CD8-positive, alpha-beta memory T cell (primary cell): ENCODE measurements at places on chromosomes 6 and 20.

GRCh38 chr6:148657048-148657447, 89.8 kb upstream of the UST start:
- no peak for DNase-seq

- no peak for DNase-seq
Observed at GRCh38 chr20:37298190-37298939, 8.9 kb downstream of the MANBAL start.

- DNase-seq = no peak
Observed at GRCh38 chr6:110385458-110385863, 27.3 kb upstream of the METTL24 start.

- no peak for DNase-seq
Observed at GRCh38 chr20:49685161-49685601, 28.5 kb downstream of the B4GALT5 start.

DNA sequence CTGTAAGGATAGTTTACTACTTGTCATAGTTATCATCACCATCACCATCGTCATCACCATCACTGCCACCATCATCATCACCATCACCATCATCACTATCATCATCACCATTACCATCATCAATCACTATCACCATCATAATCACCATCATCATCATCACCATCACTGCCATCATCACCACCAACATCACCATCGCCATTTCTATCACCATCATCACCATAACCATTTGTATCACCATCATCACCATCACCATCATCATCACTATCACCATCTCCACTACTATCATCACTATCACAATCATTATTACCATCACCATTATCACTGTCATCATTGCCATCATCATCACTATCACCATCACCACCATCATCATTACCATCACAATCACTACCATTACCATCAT, 655.5 kb upstream of the DEFB115 start:
- DNase-seq = no peak

DNA sequence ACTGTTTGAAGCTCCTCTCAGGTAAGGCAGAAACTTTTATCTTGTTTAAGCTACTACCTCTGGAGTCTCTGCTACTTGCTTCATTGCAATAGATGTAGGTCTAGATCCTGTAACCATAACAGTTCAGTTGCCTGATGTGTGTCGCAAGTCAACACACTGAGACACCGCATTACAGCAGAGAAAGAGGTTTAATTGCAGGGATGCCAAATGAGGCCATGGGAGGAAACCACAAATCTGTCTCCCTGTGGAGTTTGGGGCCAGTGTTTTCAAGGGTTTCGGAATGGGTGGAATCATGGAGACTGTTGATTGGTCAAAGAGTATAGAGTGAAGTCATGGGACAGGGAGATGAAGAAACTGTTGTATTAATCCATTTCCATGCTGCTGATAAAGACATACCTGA, 57.1 kb upstream of the RBM24 start:
- DNase-seq = no peak

GRCh38 chr20:44714102-44714700, 968 bp upstream of the CCN5 start:
- no peak for DNase-seq

DNA sequence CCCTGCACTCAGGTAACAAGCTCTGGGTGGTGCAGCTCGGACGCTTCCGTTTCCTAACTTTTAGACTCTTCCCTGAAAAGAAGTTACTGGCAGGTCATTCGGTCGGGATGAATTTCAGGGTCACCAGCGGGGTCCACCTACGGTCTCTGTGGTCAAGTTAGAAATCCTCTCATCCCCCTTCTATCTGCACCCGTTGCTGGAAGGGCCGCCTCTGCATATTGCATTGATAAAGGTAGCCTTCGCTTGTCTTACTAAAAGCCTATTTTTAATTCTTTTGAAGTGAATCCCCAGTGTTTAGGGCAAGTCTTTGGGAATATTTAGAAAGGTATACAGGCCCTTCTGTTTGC, 47.3 kb downstream of the LRRN4 start:
- no peak for DNase-seq

GRCh38 chr6:131136021-131136786, 937 bp downstream of the AKAP7 start:
- no peak for DNase-seq

GRCh38 chr6:148831531-148831930, 84.7 kb downstream of the UST start:
- no peak for DNase-seq

GRCh38 chr20:13941031-13941430, 49.4 kb downstream of the SEL1L2 start:
- no peak for DNase-seq

GRCh38 chr6:146335336-146335735, 208.3 kb upstream of the RAB32 start:
- DNase-seq = no peak

- no peak for DNase-seq
Observed at GRCh38 chr6:41967312-41968287, 26.0 kb upstream of the CCND3 start.

GRCh38 chr6:142613981-142614380, 312.2 kb downstream of the ADGRG6 start:
- no peak for DNase-seq

GRCh38 chr6:85498596-85499258, 48.8 kb downstream of the NT5E start:
- no peak for DNase-seq

GRCh38 chr6:38750968-38751615, 36.0 kb downstream of the DNAH8 start:
- no peak for DNase-seq

DNA sequence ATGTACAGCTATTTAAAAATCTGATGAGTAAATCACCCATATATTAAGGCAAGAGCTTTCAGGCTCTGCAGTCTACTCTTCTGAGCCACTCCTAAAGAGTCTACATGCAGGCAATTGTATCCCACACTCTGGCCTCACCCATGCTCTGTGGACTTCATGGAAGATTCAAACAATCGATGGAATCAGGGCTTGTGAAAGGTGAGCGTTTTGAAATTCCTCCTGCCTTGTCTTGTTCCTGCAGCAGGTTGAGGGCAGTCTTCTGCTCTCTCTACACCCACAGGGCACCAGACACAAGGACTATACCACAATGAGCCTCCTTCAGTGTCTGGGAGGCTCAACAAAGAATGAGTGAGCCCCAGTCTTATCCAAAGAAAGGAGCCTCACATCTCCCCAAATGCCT, 51.1 kb downstream of the TBC1D7 start:
- no peak for DNase-seq

DNA sequence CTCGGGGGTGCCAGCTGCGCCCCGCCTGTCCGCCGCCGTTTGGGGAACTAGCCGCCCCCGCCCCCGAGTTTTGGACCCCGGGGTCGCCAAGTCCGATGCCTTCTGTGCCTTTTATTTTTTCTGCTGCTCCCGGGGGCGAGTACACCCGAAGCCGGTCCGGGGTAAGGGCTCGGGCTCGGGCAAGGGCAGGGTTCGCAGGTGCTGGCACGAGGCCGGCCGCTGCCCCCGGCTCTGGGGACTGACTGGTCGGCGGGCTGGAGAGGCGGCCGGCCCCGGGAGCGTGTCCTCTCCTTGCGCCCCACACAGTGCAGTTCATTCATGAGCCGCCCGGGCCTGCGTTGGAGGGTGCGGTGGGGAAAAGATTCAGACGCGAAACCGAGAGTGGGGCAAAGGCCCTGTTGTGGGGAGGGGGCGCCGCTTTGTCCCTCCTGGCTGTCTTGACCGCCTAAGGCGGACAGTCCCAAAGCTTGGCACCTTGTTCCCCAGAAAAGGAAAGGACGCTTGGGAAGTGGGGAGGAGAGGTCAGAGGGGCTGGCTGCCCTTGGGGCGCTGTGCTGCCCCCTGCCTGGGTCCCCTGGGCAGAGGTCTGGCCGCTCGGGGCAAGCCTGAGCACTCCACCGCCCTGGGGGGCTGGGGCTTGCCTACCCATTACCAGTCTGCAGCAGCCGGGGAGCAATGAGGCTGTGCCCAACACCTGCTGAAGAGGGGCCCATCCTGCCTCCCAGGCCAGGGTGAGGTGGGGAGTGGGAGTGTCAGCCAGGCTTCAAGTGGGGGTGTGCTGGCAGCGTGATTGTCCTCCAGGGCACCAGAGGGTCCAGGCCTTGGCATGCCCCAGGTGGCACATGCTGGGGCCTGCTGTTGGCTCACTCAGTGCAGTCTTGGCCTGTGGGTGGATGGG, 915 bp downstream of the TMEM63B start:
- no peak for DNase-seq

DNA sequence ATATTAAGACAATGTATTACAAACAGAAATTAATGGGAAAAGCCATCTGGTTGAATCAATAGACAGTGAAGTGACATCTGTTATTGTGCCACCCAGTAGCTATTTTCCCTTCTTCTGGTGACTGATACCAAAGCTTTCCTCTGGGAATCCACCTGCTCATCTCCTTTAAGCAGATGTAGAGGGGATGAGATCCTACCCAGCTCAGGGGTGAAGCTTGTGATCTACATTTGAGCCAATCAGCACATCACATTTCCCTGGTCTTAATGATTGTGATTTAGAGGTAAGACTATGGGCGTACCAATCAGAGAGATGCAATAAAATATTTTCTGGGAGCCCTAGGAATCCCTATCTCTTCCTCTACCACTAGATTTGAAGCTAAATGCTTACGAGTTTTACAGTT, 782.9 kb downstream of the PTPRT start:
- DNase-seq = no peak

DNA sequence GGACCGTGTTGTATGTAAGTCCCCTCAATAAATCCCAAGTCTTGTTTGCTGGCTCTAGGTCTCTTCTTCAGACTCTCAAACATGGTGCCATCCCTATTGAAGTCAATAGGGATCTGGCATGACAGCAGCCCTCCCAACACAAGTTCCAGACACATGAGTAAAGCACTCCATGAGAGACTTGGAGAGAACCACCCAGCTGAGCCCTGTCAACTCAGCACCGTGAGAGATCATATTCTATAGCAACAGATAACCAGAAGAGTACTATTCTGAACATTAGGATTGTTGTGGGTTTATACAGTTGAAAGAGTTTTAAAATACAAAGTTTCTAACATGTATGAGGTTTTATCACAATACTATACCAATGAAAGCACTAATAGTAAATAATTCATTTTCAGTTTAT, 23.5 kb downstream of the TMEM14A start:
- no peak for DNase-seq

- no peak for DNase-seq
Observed at GRCh38 chr20:25011831-25012241, 19.3 kb upstream of the APMAP start.

DNA sequence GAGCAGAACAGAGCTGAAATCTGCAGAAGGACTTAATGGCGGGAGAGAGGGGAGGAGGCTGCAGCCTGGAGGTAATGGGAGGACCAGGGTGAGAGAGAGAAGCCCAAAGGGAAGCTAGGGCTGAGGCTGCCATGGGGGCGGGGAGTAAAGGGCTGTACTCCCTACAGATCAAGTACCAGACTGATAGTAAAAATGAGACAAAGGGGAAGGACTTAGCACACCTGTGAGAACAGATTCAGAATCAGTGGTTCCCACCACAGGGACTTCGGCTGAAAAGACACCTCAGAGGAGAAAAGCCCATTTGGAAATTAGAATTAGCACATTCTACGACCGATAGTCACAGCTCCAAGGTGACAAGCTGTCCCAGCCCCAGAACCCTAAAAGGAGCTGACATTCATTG, 6.4 kb upstream of the TBXT start:
- no peak for DNase-seq

DNA sequence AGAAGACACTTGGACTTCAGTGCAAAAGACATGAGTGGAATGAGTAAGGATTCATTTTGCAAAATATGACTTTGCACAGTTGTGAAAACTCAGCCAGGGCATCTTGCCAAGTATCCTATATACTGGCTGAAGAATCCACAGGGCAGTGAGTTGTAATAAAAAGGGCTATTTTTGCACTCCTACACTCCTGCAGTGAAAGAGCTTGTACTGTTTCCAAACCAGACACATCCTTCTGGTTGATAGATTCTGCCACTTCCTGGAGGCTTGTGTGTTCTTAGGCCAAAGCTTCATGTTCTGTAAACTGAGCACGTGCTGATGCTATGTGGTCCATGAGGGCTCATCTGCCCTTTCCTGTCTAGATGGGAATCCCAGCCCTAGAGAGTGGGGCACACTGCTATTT, 34.9 kb downstream of the GMPR start:
- no peak for DNase-seq

DNA sequence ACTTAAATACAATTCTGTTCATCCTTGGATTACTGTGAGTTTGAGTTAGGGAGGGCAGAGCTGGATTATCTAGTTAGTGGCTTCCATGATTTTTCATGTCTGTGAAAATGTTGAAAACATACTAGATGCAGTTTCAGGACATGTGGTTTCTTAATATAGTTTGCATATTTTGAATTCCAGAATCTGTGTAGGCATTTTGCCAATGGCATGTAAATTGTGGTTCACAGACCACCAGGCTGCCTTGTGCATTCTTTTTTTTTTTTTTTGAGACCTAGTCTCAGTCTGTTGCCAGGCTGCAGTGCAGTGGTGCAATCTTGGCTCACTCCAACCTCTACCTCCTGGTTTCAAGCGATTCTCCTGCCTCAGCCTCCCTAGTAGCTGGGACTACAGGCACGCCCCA, 42.8 kb downstream of the CDC5L start:
- no peak for DNase-seq

DNA sequence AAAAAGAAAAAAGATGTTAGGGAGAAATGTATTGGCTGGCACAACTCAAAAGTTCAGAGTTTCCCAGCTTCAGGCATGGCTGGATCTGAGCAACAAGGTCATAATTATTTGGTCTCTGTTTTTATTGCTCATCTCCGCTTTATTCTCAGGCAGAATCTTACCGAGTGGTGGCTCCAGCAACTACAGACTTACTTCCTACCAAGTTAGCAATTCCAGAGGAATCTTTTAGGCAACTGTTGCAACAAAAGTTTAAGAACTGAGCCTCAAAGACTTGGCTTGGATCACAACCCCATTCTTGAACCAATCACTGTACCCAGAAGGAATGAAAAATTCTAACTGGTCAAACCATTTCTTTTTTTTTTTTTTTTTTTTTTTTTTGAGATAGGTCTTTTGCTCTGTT, 35.5 kb upstream of the NCOA3 start:
- no peak for DNase-seq

GRCh38 chr20:25252230-25252651, 4.4 kb downstream of the PYGB start:
- DNase-seq = no peak

GRCh38 chr20:50517817-50518154, 7.6 kb downstream of the PTPN1 start:
- no peak for DNase-seq

GRCh38 chr20:36670665-36671357, 24.8 kb upstream of the SLA2 start:
- no peak for DNase-seq

- no peak for DNase-seq
Observed at GRCh38 chr6:42889815-42890214, 10.4 kb downstream of the RPL7L1 start.

- DNase-seq = no peak
Observed at GRCh38 chr6:29656157-29656556, 735 bp upstream of the MOG start.

- DNase-seq = peak; percentile 50
Observed at GRCh38 chr6:34027445-34027936, 118.4 kb downstream of the GRM4 start.

DNA sequence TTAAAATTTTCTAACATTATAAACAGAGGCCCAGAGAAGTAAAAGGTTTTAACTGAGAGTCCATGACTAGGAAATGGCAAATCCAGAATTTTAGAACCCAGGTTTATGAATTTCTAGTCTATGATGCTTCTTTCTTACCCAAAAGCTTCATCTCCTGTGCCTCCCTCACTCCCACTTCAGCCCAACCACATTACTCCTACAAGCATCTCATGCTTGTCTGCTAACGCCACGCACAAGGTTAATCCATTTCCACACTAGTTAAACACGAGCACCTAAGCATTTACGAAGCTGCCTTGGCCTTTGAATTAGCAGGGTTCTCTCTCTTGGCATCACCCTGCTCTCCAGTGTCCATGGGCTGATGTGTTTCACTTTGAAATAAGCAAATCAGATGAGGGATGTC, 32.0 kb downstream of the TNFRSF21 start:
- DNase-seq = no peak
